ENCODE measurements at places on chromosomes 5 and 9.

GRCh38 chr5:143481697-143482531 is 78.4 kb upstream of the NR3C1 start:
- DNase-seq: no peak

GRCh38 chr9:99035313-99035712 is 69.6 kb upstream of the TGFBR1 start:
- DNase-seq: no peak

GRCh38 chr9:37650873-37651768 is at the start of gene FRMPD1:
TSS of gene FRMPD1 (plus strand) at chr9:37650954. CDS start at chr9:37692642, 41,688 bp downstream.
- peak; percentile 14 for DNase-seq

DNA sequence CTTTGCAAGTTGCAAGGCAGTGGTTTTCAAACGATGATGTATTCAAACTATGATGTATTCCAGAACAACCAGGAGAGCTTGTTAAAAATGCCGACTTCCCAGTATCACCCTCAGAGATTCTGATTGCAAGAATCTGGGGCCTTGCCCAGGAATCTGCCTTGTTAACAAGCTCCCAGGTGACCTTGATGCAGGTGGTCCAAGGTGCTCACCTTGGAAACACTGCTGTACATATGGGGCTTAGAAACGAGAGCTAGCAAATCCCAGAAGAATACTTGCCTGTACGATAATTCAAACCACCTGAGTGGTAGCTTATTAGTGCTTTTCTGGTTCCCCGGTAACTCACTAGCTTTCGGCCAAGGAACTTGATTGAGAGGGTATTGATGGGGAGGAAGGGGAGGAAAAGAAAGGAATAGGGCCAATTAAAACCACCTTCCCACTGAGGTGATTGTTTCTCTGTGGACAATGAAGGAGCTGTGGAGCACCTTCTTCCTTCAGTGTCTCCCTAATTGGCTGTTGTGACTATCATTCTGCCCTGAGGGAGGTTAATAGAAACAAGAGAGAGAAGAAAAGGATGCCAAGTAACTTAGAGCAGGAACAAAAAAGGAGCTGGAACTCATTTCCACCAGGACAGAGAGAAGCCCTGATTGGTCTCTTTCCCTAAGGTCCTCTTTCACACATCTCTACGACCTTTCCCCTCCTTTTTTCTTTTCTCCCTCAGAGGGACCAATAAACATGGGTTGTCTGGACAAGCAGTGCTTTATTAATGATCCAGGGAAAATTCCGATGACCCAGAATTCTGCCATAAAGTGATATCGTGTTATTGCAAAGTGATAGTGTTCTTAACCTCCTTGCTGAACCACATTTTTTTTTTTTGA is 218.8 kb downstream of the TMEM167A start:
- no peak for DNase-seq

DNA sequence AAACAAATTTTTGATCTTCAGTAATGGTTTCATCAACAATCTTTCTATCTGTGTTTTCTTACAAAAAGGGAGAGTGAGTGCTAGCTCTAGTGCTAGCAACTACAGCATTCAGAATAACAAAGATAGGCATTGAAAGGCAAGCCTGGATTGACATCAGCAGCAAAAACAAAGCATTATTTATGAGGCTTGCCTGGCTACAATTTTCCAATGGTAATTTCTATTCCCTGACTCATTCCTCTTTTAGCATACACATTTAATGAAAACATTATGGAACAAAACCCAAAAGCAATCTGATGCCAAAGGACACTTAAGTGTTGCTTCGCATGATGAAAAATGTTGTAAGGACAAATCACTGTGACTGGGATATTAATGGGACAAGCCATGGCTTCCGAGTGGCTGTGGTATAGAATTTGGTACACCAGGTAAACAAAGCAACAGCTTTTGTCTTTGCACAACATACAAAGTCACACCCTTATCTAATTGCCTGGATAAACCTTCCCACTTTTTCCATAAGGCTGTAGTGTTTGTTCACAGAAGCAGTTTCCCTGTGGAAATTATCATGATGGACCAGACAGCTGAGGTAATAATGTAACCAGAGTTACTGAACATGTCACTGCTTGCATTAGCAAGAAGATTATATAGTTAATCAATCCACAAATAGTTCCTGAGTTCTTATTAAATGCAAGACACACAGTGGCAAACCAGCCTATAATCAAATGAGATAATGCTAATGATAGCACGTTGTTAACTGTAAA is 179.8 kb upstream of the EDIL3 start:
- no peak for DNase-seq

- DNase-seq: no peak
Observed at GRCh38 chr9:31137176-31138160, 1247.0 kb upstream of the ACO1 start.

- no peak for DNase-seq
Observed at GRCh38 chr5:96861076-96861475, 15.2 kb upstream of the ERAP2 start.

Data from hypothalamus (tissue), 51 donors.